ENCODE measurements at places on chromosomes 3 and 15. TPM values are rescaled to one million over a fixed set of nuclear protein-coding genes. Genes with fewer than 3 reads are reported as not detected.

Gene IMPG2
- total RNA-seq = 0.52 TPM

Gene ITIH1
- total RNA-seq = 0.52 TPM

Gene OR4M2
- total RNA-seq = not detected

Gene KBTBD13
- total RNA-seq = under 0.01 TPM

Gene IL17RD
- total RNA-seq = 0.61 TPM

Gene EPHB1
- total RNA-seq = 0.66 TPM

Gene ISLR
- 6.9 TPM for total RNA-seq

Gene CFAP92
- 10.0 TPM for total RNA-seq

Gene C3orf70
- 0.76 TPM for total RNA-seq

Gene LRRC2
- 2.5 TPM for total RNA-seq

Gene SI
- 0.05 TPM for total RNA-seq

Gene CCDC80
- total RNA-seq = 13.6 TPM

Gene TNNC1
- 5.5 TPM for total RNA-seq

Gene WDR93
- total RNA-seq = 0.09 TPM

Gene TEX55
- total RNA-seq = not detected

Gene SPINK8
- not detected for total RNA-seq

Gene PRR20G
- not detected for total RNA-seq

Gene DUOXA1
- 0.24 TPM for total RNA-seq

Gene CPB1
- 0.28 TPM for total RNA-seq

Gene TM4SF1
- 12.9 TPM for total RNA-seq

Gene RUVBL1
- 75.0 TPM for total RNA-seq

Gene ADIPOQ
- total RNA-seq = not detected

Gene GOLGA6L9
- 1.2 TPM for total RNA-seq

Gene SLC38A3
- 0.05 TPM for total RNA-seq

Gene COL8A1
- total RNA-seq = 0.09 TPM
